Activated T-cell treated with anti-CD3 and anti-CD28 coated beads, Interleukin-2, amount 50 U/mL, for 48 hours (primary cell): ENCODE measurements at places on chromosomes 3 and 15.

DNA sequence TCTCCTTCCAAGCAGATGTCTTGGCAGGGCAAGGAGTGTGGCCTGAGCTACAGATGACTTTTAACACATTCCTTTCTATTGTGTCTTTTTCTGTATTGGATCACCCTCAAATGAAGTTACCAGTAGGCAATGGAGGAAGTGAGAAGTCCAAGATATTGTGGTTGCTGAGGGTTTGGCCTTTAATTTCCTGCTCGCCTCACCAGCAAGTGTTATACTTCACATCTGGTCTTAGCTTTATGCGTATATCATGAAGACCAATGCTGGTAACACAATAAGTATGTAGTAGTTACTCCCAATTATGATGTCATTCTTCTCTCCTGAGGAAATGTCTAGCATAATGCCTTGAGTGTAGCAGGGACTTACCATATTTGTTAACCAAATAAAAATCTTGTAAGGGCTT is 179.9 kb downstream of the ZIC1 start:
- no peak for DNase-seq

DNA sequence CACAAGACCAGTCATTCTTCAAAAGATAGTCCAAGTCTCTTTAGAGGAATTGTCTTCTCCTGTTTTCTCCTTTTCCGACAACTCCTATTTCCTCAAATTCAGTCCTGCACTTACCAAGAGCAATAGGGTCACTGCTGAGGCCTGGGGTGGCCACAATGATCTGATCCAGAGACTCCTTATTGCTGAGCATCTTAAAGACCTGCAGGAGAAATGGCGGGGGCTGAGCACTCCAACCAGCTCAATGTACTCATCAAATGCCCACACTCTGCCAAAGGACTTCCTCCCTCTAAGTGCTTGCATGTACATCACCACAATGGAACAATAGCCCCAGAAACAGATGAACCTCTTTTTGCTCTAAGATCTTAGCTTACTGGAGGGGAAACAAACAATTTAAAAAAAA is 9.6 kb downstream of the UBL7 start:
- no peak for DNase-seq

- peak; percentile 57 for DNase-seq
Observed at GRCh38 chr15:62391641-62392262, 226.7 kb upstream of the C2CD4B start.

- DNase-seq, result no peak
Observed at GRCh38 chr3:18258492-18258891, 166.6 kb downstream of the SATB1 start.

DNA sequence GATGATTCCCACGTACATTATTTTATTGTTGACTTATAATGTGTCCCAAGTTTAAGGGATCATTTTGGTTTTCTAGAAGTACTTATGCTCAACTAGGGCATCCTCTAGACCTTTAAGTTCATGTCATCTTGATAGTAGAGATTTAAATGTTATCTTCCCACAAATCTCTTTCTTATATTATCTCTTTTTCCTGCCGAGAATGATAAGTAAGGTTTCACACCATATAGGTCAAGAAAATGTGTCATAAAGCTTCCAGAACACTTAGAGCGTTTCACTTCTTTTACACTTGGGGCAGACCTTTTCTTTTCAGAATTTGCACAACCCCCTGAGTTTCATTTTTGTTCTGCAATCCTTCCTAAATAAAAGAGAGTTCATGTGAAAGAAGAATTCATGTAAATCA is 142.0 kb upstream of the CBLB start:
- no peak for DNase-seq

DNA sequence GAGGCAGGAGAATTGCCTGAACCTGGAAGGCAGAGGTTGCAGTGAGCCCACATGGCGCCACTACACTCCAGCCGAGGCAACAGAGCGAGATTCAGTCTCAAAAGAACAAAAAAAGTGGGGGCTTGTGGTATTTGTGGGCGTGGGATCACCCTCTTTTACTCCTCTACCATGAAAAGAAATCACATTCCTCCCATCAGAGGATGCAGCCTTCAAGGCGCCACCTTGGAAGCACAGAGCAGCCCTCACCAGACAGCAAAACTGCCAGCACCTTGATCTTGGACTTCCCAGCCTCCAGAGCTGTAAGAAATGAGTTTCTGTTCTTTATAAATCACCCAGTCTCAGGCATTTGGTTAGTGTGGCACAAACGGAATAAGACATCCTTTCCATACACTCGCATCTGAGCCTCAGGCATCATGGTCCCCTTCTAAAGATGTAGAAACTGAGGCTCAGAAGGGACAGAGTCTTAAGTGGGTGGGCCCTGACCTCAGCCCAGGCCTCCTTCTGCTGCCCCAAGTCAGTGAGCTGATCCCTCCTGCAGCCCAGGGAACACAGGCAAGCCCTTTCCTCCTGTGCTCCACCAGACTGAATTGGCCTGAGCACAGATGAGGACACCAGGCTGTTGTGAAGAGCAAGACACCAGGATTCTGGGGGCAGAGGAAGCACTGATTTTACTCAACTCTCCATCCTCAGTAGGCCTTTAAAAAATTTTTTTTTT is 201.7 kb upstream of the LINGO1 start:
- no peak for DNase-seq

GRCh38 chr3:85270488-85270887 is 311.7 kb downstream of the CADM2 start:
- DNase-seq, result no peak

GRCh38 chr3:147816752-147817151 is 407.6 kb downstream of the ZIC1 start:
- DNase-seq, result no peak

DNA sequence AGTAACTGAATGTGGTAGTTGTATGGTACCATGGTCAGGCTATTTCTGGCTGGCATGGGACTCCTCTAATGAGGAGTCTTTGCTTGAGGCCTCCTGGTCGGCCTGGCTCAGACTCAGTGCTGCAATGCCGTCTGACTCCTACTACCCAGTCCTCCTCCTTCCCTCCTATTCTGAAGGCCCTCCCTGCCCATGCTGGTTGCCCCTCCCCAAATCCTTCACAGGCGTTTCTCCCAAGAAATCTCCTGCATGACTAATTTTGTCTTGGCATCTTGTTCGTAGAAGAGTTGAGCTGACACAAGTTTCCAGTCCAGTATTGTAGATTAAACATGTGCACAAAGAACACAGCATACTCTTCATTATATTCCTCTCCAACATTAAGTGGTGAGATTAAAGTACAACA is 115.5 kb downstream of the NFKBIZ start:
- DNase-seq, result no peak
